ENCODE measurements at places on chromosomes 16 and 17. TPM values are rescaled to one million over a fixed set of nuclear protein-coding genes. Genes with fewer than 3 reads are reported as not detected.

GRCh38 chr17:29045734-29046472 lies 3.0 kb downstream of the PIPOX start:
- peak; percentile 10 for DNase-seq

GRCh38 chr17:80385046-80385445 lies 29.9 kb upstream of the ENDOV start:
- DNase-seq: no peak

- no peak for DNase-seq
These were observed 815.5 kb downstream of the KCNJ18 start for GRCh38 chr17:22507823-22508222.

DNA sequence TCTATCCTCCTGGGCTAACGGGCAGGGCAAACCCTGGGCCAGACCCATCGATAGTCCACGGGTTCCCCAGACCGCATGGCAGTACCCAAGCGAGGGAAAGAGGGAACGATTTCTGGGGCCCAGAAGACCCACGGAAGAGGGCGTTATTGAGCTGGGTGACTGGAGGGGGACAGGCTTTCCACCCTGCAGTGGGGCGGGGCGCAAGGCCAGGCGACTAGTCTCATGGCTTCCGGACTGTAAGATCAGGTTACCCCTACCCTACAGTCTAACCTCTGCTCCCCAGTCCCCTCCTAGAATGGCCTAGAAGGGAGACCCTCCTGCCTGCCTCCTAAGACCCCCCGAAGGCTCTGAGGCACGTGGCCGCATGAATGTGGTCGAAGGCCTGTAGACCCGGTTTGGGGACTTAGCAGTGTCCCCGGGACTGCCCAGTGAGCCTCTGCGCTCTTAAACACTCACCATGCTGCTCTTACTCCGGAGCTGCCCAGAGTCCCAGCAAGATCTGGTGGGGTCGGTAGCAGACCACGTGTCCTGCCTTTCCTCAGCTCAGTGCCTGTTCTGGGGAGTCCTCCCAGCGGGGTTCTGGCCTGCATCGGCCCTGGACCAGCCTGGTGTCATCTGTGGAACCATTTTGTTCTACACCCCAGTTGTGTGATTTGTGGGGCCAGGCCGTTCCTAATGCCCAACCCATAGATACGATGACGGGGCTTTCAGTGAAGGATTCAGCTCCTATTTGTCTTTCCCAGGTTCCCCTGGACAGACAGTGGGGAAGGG lies 13.2 kb upstream of the AURKB start:
- DNase-seq: peak; percentile 71

DNA sequence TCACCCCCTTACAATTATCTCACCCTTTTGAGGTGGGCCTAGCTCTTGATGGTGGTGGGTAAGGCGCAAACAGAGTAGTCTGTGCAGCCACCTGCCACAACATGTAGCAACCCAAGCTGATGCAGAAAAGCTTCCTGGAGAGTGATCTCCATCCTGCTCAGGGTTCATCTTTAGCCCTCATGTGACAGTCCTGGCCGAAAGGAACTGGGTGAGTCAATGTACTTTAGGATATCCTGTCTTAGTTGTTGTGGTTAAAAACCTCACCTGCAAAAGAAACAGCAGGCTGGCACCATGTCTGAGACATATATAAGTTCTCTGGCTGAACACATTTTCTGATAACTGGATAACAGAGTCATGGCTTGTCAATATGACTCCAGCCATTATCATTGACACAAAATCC lies 183.5 kb upstream of the CPHXL start:
- no peak for DNase-seq

DNA sequence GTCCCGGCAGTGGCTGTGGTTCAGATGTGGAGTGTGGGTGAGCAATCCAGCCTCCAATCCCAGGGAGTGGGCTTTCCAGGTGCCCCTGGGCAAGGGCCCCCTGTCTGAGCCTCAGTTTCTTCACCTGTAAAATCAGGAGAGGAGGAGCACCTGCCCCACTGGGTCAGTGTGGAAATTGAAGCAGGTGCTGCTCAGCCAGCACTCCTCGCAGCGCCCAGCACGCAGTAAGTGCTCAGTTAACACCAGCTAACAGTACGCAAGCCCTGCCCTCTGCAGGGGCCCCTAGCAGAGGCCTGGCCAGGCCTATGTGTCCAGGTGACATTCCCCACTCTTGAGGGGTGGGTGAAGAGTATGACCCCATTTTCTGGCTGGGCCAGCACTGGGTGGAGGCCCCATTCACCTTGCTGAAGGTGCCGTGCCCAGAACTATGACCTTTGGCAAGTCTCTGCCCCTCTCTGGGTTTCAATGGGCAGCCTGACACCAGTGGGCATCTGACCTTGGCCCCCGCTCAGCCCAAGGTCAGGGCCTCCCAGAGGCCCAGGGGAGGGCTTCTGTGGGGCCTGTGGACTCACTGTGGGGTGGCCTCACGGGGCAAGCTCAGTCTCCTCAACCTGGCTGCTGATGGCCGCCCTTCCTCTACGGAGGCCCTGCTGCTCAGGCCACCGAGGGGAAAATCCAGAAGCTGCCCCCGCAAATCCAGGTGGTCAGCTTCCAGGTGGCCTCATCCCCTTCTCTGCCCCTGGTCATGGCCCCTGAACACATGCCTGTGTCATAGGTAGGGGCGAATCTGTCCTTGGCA lies 2.5 kb downstream of the MTSS2 start:
- no peak for DNase-seq

GRCh38 chr17:42411361-42411760 lies 11.7 kb downstream of the CAVIN1 start:
- peak; percentile 53 for DNase-seq

PIRT gene
- not detected for total RNA-seq

UBFD1 gene
- 129 TPM for total RNA-seq
